ENCODE measurements at places on chromosomes 12 and 14. TPM values are rescaled to one million over a fixed set of nuclear protein-coding genes. Genes with fewer than 3 reads are reported as not detected.

Gene AQP5
- not detected for total RNA-seq

- no peak overlapping the region for H3K4me3 ChIP-seq
- no peaks in the 10 kb centered on the region for H3K4me1 ChIP-seq
- no peaks in the 10 kb centered on the region for H3K27me3 ChIP-seq
- no peaks in the 10 kb centered on the region for H3K36me3 ChIP-seq
- no peak overlapping the region for H3K27ac ChIP-seq
These were observed 142.5 kb downstream of the DPY19L2 start for GRCh38 chr12:63525831-63526230.

DNA sequence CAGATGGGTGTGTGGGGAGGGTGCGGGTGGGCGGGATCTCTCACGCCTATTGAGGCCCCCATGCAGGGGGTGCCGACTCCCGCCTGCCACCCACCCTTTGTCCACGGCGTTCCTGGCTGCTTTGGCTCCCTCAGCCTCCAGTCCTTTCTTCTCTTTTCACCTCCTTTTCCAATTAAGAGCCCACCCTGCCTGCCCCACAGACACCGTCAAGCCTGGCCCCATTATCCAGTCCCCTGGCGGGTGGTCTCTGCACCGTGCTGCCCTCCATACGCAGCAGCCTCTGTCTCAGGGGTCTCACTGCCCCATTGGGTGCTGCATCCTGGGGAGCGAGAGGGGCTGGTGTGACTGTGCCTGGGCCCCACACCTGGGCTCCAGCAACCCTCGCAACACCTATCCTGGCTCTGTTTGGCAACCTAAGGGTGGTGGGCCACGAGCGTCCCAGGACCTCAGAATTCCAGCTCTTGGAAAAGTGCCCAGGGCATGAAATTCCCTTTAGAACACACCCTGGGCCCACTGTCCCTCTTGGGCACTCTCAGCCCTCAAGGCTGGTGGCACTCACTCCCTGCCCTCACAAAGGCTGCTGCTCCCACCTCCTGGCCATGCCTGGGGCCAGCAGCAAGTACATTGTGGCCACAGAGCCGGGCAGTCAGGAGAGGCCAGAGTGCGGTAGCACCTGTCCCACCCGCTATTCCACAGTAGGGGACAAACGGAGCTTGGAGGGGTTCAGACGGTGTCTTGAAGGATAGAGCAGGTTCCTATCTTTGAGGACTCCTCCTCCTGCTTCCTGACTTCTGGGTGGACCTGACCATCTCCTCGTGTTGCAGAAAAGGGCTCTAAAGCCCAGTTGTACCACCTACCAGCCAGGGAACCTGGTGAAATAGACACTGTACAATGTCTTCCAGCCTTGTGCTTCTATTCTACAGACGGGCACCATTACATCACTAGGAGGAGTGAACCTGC lies 114.1 kb downstream of the KIF26A start:
- no peaks in the 10 kb centered on the region for H3K4me1 ChIP-seq
- H3K27me3 ChIP-seq: peaks cover 14% of the 10 kb centered on the region
- H3K27ac ChIP-seq: no peak overlapping the region
- no peaks in the 10 kb centered on the region for H3K36me3 ChIP-seq
- no peak overlapping the region for H3K4me3 ChIP-seq
- DNase-seq: no peak

Gene MYO1H
- total RNA-seq: not detected

DNA sequence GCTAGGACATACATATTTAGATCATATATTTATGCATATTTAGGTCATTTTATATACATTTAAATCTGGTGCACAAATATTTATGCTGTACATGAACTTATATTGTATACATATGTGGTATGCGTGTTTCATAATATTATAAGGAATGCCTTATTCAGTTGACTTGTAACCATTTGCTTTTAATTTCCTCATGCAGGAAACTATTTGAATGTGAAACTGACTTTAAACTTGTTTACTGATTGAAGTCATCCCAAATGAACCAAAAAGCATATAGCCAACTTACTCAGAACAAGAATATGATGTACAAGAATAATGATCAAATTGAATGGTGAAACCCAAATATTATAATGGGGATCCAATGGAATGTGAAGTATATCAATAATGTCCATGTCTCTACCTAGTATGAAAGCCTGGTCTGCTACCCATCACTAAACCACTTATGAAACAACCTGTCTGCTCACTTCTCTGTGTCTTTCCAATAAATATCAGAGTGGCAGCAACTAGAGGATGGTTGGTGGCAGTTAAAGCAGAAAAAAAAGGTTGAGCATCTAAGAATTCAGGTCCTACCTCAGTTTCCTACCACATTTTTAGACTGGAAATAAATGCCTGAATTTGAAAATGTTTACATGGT lies 38.3 kb downstream of the RPS6KA5 start:
- H3K27ac ChIP-seq: peak overlapping the region; percentile 93
- peak overlapping the region; percentile 84 for H3K4me3 ChIP-seq
- no peaks in the 10 kb centered on the region for H3K27me3 ChIP-seq
- H3K36me3 ChIP-seq: peaks cover 55% of the 10 kb centered on the region

- H3K4me3 ChIP-seq: no peak overlapping the region
- H3K4me1 ChIP-seq: peaks cover 22% of the 10 kb centered on the region
- H3K36me3 ChIP-seq: no peaks in the 10 kb centered on the region
- H3K27me3 ChIP-seq: peaks cover 23% of the 10 kb centered on the region
- no peak for DNase-seq
These were observed 104.2 kb downstream of the ADGRD1 start for GRCh38 chr12:131057722-131058515.

DNA sequence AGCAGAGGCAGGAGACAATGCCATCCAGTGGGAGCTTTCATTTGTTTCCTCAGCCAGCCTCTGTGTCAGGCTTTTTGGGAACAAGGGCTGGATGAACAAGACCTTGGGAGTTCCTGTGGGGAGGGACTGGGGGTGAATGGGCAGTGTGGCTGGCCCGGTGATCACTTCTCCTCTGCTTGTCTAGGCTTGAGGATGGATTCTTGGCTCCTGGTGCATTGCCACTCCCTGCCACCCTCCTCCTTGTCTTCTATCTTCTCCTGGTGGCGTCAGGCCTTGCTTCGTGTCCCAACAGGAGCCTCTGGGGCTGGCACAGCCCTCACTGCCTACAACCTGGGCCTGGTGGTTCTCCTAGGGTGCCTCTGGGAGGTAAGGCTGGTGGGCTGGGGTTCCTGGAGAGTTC lies 25.0 kb upstream of the KCNA5 start:
- no peak overlapping the region for H3K27ac ChIP-seq
- no peaks in the 10 kb centered on the region for H3K4me1 ChIP-seq
- H3K36me3 ChIP-seq: no peaks in the 10 kb centered on the region

- peaks cover 9% of the 10 kb centered on the region for H3K27me3 ChIP-seq
- no peak overlapping the region for H3K4me3 ChIP-seq
- H3K36me3 ChIP-seq: peaks cover 5% of the 10 kb centered on the region
- no peak for DNase-seq
These were observed 132.4 kb downstream of the GCH1 start for GRCh38 chr14:54769951-54770863.

DNA sequence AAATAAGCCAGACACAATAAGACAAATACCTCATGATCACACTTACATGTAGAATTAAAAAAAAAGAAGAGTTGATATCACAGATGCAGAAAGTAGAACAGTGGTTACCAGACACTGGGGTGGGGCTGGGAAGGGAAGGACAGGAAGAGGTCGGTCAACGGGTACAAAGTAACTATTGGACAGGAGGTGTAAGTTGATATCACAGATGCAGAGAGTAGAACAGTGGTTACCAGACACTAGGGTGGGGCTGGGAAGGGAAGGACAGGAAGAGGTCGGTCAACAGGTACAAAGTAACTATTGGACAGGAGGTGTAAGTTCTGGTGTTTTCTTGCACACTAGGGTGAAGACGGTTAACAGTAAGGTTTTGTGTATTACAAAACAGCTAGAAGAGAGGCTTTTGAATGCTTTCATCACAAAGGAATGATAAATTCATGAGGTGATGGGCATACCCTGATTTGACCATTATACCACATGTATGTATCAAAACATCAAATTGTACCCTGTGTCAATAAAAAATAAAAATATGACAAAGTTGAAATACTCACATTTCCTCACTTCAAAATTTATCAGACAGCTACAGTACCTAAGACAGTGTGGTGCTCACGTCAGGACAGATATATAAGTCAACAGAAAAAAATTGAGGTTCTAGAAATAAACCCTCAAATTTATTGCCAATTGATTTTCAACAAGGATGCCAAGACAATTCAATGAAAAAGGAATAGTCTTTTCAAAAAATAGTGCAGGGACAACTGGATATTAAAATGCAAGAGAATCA lies 32.8 kb downstream of the GALC start:
- no peak overlapping the region for H3K27ac ChIP-seq
- H3K4me3 ChIP-seq: no peak overlapping the region
- no peak for DNase-seq
- no peaks in the 10 kb centered on the region for H3K27me3 ChIP-seq
- peaks cover 14% of the 10 kb centered on the region for H3K4me1 ChIP-seq

DNA sequence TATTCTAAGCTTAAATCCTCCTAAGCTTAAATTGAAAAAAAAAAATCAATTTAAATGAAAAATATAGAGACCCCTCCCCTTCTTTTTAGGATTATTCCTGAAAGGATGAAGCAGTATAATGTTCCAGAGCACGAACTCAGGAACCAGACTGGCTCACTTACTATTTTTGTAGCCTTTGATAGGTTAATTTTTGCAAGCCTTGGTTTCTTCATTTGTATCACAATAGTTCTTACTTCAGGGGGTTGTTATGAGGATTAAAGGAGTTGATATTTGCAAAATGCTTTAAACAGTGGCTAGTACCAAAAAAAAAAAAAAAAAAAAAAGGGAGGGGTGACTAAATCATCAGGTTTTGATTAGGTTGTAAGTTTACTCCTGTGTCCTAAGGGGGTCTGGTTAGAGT lies 3.1 kb upstream of the RBM25 start:
- no peak overlapping the region for H3K4me3 ChIP-seq
- no peaks in the 10 kb centered on the region for H3K27me3 ChIP-seq
- no peak for DNase-seq
- peaks cover 13% of the 10 kb centered on the region for H3K4me1 ChIP-seq
- peak overlapping the region; percentile 16 for H3K27ac ChIP-seq

Gene CNIH1
- total RNA-seq: 63.2 TPM

DNA sequence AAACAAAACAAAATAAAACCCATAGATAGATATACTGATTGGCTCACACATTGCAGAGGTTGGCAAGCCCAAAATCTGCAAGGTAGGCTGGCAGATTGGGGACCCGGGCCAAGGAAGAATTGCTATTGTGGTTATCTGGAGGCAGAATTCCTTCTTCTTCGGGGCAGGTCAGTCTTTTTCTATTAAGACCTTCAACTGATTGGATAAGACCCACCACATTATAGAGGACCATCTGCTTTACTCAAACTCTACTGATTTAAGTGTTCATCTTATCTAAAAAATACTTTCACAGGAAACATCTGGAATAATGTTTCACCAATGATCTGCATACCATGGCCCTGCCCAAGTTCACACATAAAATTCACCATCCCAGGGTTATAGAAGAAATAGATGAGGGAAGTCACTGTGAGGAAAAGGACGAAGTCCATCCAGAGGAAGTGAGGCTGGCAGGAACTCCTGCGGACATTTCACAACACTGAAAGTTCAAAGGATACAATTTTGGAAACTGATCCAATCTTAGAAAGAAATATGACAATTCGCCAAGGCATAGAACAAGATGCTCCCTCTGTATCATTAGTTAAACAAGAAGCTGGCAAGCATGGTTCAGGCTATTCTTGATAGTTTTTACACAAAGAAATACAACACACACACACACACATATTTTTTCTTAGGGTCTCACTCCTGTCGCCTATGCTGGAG lies 127.6 kb upstream of the MED13L start:
- no peaks in the 10 kb centered on the region for H3K36me3 ChIP-seq
- H3K4me1 ChIP-seq: peaks cover 2% of the 10 kb centered on the region
- peaks cover 3% of the 10 kb centered on the region for H3K27me3 ChIP-seq
- H3K27ac ChIP-seq: no peak overlapping the region

- H3K4me1 ChIP-seq: no peaks in the 10 kb centered on the region
- H3K27me3 ChIP-seq: peaks cover 7% of the 10 kb centered on the region
- H3K4me3 ChIP-seq: no peak overlapping the region
- no peaks in the 10 kb centered on the region for H3K36me3 ChIP-seq
- no peak for DNase-seq
These were observed 9.8 kb downstream of the FAM222A start for GRCh38 chr12:109723311-109723881.

Gene P2RX7
- 6.6 TPM for total RNA-seq

DNA sequence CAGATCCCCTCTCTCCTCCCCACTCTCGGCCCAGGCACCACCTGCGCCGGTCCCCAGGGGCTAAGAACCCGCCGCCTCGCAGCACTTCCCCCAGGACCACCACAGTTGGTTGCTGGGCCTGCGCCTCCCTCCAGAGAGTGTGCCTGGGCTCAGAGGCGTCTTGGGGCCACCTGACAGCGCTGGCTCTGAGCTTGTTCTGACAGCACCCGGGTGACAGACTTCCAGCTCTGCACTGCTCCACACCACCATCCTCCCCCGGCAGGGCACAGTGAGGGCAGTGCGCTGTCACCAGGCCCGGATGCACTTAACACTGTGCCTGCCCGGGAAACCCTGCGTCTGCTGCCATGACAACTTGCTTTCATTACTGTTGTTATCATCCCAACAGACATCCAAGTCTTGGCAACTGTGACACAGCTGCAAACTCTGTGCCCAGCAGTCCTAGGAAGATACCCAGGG lies 6.6 kb downstream of the BRF1 start:
- H3K4me1 ChIP-seq: peaks cover 40% of the 10 kb centered on the region
- DNase-seq: peak; percentile 73
- peak overlapping the region; percentile 79 for H3K4me3 ChIP-seq
- no peaks in the 10 kb centered on the region for H3K27me3 ChIP-seq

- no peak for DNase-seq
- no peaks in the 10 kb centered on the region for H3K36me3 ChIP-seq
- H3K4me1 ChIP-seq: no peaks in the 10 kb centered on the region
- no peak overlapping the region for H3K4me3 ChIP-seq
- no peak overlapping the region for H3K27ac ChIP-seq
- H3K27me3 ChIP-seq: no peaks in the 10 kb centered on the region
These were observed 431.0 kb downstream of the FOXG1 start for GRCh38 chr14:29197557-29197956.

Gene GMFB
- total RNA-seq: 31.3 TPM

Gene PRB2
- not detected for total RNA-seq

DNA sequence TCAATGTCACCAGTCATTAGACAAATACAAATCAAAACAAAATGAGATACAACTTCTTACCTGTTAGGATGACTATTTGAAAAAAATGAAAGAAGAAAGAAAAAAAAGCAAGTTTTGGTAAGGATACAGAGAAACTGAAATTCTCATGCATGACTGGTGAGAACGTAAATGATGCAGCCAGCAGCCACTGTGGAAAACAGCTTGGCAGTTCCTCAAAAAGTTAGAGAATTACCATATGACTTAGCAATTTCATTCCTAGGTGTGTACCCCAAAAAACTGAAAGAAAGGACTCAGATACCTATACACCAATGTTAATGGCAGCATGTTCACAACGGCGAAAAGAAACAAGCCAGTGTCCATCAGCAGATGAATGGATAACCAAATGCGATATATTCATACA lies 26.6 kb downstream of the NINJ2 start:
- no peak for DNase-seq
- no peak overlapping the region for H3K27ac ChIP-seq
- H3K4me1 ChIP-seq: peaks cover 32% of the 10 kb centered on the region
- H3K36me3 ChIP-seq: peaks cover 3% of the 10 kb centered on the region
- no peaks in the 10 kb centered on the region for H3K27me3 ChIP-seq
- H3K4me3 ChIP-seq: no peak overlapping the region

Gene CHD8
- total RNA-seq: 133 TPM

All from activated naive CD8-positive, alpha-beta T cell treated with anti-CD3 and anti-CD28 coated beads, Interleukin-2, amount 10 ng/mL, durations not matched to agents 7 days and 5 days (primary cell).